Inflammatory macrophage (primary cell): ENCODE measurements at places on chromosomes 1 and 21.

DNA sequence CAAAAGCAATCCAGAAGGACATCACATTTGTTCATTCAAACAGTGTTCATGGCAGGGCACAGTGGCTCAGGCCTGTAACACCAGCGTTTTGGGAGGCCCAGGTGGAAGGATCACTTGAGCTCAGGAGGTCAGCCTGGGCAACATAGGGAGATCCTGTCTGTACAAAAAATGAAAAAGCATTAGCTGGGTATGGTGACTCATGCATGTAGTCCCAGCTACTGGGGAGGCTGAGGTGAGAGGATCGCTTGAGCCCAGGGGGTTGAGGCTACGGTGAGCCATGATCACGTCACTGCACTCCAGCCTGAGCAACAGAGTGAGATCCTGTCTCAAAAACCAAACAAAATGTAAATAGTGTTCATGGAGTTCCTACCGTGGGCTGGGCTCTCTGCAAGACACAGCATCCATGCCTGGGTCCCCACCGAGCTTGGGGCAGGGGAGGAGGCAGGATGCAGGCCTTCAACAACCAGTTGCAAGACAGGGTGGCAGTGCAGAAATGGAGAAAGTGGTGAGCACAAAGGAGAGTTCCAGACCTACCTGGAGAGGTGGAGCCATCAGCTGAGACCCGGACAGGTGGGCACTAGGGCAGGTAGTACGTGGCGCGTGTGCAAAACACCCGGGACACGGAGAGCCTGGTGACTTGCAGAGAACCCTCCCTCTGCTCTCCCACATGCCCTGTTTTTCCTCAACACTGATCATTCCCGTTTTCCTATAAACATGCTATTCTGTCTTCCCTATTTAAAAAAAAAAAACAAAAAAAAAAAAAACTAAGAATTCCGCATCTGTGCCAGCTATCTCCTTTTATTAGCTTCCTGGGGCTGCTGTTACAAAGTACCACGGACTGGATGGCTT, 138.9 kb downstream of the TOMM20 start:
- DNase-seq: no peak

GRCh38 chr1:35706846-35707600, 11.7 kb downstream of the C1orf216 start:
- DNase-seq: no peak

- DNase-seq: no peak
Observed at GRCh38 chr1:210332719-210333398, 4.2 kb downstream of the HHAT start.

- no peak for DNase-seq
Observed at GRCh38 chr1:200506471-200506870, 96.6 kb upstream of the ZNF281 start.

DNA sequence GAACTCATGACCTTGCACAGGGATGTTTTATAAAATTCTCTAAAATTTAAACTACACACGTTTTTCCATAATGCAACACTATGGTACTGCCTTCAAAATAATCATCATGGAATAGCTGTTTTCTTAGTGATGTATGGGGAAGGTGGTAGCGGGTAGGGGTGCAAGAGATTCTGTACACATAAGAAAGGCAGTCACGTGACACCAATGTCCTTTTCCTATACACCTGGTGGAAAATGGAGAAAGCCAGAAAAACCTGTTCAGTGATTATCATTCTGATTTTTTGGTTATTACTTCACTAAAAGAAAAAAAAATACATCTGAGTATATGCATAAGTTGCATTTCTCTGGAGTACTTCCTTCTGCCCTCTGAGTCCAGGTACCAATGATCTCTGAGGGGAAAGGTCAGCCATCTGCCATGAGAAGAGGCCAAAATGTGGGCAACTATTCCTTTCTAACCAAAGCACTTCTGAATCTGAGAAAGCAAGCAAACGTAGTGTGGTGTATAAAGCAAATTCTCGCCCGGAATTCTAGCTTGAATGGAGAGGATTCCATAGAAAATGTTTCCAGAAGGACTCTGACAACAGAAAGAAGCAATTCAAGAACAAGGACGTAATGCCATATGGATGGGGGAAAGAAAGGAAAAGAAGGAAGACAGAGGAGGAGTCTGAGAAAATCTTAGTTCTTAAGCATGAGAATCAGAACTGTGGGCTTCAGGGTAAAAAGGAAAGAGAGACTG, 137.3 kb downstream of the RERE start:
- no peak for DNase-seq
